ENCODE measurements at places on chromosomes 4 and X.
A peak's percentile ranks its signal among the peaks of the same experiment; 100 is the strongest.

DNA sequence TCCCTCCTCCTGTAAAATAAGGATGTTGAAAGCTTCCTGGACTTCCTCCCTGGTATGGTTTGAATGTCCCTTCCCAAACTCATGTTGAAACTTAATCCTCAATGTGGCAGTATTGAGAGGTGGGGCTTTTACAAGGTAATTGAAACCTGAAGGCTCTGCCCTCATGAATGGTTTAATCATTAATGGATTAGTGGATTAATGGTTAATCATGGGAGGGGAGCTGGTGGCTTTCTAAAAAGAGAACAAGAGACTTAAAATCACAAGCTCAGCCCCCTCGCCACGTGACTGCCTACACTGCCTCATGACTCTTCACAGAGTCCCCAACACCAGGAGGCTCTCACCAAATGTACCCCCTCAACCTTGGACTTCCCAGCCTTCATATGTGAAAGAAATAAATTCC, 124.6 kb upstream of the ANXA3 start:
- DNase-seq = no peak

GRCh38 chrX:75748431-75748830, 36.6 kb downstream of the MAGEE2 start:
- DNase-seq = no peak

GRCh38 chrX:124736553-124737270, 390.3 kb downstream of the SH2D1A start:
- DNase-seq = no peak

DNA sequence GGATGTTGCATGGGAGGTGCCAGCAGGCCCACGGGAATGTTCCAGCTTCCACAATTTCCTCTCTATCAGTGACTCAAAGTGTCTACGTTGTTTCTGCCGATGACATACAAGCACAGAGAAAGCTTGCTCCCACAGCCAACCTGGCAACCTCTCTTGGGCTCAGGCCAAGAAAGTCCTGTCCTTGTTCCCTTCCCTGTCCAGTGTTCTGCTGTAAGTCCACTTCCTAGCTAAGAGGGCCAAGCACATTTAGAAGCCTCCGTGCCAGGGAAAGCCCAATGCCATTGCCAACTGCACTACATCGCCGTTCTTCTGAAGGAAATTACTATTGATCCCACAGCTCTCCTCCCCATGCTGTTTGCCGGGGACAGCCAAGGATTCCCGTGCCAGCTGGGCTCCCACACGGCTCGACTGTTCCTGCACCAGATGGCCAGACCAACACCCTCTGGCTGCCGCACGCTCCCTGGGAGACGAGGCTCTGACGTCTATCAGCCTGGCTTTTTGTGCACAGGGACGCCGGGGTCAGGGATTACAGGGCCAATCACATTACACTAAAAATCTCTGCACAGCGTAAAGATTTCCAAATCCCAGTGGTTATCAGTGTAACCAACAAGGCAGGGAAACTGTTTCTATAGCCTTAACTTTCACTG, 284.0 kb downstream of the BCOR start:
- peak; percentile 89 for DNase-seq

DNA sequence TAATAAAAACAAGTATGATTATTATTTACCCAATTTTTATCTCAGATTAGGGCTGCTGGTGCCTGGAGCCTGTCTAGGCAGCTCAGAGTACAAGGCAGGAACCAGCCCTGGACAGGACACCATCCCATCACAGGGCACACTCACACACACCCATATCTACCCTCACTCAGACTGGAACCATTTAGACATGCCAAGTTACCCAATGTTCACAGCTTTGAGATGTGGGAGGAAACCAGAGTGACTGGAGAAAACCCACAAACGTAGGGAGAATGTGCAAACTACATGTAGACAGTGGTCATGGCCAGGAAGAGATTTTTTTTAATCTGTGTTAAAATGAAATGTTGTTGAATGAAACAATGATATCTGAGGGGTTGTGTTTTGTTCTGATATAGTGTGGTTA, 35.7 kb upstream of the ADGRA3 start:
- DNase-seq = no peak

DNA sequence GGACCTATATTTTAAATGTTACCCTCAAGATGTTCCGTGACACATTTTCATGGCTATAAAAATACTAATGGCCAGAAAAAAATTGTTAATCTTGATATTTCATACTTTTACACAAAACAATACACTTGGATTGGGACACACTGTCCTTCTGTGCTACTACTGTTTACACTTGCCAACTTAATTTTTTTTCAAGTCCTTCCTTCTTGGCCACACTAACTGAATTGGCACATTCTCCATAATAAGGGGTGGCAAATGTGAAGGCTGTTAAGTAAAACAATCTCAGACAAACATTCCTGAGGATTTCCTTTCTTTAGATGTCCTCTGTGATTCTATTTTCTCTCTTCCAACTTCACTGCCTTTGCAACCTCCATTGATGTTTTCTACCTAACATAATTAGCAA, 225.8 kb downstream of the IQCM start:
- no peak for DNase-seq

GRCh38 chrX:13101441-13102139, 57.2 kb upstream of the FAM9C start:
- peak; percentile 85 for DNase-seq

- no peak for DNase-seq
Measured at GRCh38 chr4:78781924-78782323, 5.8 kb downstream of the BMP2K start.

DNA sequence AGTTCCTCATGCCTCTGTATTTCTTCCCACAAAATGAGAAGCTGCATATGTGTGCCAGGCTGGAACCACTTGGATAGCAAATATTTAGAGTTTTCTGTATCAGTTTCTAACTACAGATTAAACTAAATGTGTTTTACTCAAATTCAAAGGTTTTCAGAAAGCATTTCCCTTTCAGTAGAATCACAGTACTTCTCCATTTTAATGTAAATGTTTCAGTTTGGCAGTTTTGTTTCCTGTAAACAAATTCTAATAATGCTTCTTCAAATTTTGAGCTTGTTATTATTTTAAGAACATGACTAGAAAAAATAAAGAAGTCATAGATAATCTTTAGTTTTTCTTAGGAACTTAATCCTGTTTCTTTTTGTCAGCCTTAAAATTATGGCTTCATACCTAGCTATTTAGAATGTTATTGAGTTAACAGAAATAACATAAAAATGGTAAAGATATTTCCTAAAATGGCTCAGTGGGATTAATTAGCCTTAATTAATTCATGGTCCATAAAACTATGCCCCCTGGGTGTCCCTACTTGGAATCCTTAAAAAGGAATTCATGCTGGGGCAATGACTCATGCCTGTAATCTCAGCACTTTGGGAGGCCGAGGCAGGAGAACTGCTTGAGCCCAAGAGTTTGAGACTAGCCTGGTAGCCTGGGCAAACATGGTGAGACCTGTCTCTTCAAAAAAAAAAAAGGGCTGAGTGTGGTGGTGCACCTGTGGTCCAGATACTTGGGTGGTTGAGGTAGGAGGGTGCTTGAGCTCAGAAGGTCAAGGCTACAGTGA, 83.8 kb upstream of the GPR34 start:
- no peak for DNase-seq

DNA sequence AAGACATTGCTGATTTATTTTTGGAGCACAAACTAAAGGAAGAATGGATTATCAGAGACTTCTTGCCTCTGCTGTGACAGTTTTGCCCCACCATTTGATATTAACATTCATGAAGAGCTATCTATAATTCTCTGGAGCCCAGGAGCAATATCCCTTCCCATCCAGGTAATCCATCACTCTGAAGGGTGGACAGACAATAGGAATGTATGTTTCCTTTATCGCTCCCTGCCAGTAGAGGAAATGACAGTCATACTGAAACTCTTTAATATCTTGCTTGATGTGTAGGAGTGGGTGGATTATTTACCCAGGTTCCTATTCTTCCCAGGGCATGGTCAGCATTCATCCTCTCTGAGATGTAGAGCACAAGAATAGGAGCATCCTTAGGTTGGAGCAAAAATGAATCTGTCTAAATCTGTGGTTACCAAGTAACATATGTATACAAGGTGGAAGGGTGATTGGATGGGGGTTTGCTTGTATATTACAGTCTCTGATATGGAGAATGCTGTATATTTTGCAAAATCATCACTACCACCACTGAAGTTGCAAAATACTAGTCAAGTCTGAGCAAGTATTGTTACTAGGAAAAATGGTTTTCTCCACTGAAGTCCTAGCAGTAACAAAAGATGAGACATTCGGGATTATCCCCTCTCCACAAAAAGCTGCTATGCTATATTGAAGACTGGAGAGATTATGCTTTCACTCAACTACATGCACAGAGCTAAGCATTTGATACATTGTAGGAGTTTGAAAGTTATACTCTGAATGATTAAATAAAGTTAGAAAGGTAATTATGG, 151.6 kb downstream of the CBLL2 start:
- no peak for DNase-seq

- DNase-seq = no peak
Measured at GRCh38 chr4:153371701-153372234, 27.3 kb downstream of the MND1 start.

DNA sequence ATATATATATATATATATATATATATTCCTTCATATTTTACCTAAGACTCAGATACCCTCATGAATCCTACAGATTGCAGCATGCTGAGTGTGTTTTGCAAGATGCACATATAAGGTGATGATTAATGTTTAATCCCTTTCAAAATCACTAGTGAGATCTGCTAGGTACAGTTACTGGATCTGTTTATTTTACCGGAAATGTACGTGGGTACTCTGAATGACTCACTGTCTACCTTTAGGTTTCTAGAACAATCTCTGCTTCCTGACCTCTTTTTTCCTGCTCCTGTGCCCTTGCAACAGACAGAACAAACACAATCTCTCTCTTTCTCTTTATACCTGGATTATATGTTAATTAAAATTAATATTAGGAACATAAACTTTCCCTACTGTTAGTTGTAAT, 379.6 kb downstream of the FAM133A start:
- DNase-seq = no peak

DNA sequence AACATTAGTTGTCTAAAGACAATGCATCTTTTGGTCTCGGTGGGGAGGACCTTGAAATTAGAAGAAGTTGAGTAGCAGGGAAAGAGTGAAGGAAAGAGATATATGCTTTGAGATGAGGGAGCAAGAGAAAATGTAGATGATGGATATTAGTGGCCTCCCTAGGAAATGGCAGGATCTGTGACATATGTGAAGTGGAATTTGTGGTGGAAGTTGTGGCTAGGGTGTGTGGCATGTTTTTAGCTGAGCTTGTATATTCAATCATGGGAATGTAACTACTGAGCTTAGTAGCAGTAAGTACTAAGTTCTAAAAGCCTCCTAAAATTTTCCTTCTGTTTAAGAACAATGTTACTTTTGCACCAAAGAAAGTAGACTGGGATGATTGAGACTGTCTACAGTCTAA, 382.8 kb upstream of the CTSO start:
- DNase-seq = no peak

DNA sequence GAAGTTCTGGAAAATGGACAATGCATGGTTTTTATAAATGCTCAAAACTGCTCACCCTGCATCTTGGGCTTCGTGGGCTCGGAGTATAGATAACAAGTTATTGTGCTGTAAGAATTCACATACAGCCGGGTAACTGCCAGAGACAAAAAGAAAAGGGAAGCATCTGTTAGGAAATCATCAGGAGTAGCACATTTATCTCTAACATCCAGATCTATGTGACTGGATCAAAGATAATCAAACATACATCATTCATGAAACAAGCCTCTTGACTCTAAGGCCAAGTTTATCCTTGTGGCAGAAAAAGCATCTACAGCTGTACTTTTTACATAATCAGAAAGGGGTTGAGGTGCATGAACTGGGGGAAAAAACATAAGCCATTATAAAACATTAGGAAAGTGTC, 264.2 kb downstream of the PPP3CA start:
- no peak for DNase-seq

DNA sequence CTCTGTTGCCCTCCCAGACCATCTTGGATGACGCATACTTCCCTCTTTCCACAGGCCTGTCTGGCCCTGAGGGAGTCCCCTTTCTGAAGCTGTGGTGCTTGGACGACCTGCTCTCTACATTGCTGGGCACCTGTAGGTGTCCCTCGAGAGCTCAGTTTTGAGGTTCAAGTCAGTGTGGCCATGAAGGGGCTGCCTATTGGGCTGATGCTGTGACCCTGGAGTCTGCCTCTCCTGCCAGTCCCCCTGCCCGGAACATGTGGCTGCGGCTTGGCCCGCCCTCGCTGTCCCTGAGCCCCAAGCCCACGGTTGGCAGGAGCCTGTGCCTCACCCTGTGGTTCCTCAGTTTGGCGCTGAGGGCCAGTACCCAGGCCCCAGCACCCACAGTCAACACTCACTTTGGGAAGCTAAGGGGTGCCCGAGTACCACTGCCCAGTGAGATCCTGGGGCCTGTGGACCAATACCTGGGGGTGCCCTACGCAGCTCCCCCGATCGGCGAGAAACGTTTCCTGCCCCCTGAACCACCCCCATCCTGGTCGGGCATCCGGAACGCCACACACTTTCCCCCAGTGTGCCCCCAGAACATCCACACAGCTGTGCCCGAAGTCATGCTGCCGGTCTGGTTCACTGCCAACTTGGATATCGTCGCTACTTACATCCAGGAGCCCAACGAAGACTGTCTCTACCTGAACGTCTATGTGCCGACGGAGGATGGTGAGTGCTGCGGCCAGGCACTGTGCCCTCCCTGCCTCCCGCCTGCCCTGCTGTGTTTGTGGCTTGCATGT, 3.0 kb downstream of the NLGN3 start:
- DNase-seq = no peak

DNA sequence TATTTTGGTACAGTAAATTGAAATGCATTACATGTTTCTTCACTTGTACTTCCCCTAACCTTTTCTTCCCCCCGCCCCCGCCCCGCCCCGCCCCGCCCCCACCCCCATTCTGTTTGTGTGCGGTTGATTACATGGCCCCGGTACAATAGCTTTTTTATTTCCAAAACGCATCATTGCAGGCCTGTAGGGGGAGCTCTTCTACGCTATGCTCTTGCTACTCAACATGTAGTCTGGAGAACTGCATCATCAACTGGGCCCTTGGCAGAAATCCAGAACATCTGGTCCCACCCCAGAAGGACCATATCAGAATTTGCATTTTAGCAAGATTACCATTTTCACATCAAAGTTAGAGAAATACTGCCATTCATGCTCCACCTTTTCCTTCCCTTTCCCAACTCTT, 333.3 kb upstream of the DDX53 start:
- DNase-seq = no peak

DNA sequence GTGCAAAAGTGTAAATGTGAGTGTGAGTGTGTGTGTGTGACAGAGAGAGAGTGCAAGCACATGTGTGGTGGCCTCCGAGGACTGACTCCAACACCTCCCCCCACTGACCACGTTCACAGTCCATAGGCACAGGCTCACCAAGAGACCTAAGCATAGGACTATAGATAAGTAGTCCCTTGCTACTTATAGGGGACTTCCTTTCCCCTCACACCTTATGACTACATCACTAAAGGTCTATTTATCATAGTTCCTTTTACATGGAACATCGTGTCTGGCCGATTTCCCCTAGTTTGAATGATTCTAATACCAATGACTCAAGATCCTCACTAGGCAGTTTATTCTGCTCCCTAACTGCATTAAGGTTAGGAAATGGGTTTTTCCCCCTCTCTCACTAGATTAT, 17.8 kb downstream of the FRMPD3 start:
- DNase-seq = no peak
